ENCODE measurements at places on chromosomes 4 and X.

GRCh38 chr4:80911458-80911857 is 119.0 kb upstream of the BMP3 start:
- no peaks in the 10 kb centered on the region for H3K4me1 ChIP-seq
- H3K4me3 ChIP-seq = no peak overlapping the region
- H3K36me3 ChIP-seq = no peaks in the 10 kb centered on the region
- H3K27me3 ChIP-seq = no peaks in the 10 kb centered on the region
- no peak for DNase-seq

GRCh38 chrX:9535101-9535500 is 70.2 kb downstream of the TBL1X start:
- no peaks in the 10 kb centered on the region for H3K27me3 ChIP-seq
- H3K4me1 ChIP-seq = peaks cover 8% of the 10 kb centered on the region
- H3K4me3 ChIP-seq = no peak overlapping the region
- H3K27ac ChIP-seq = no peak overlapping the region
- no peaks in the 10 kb centered on the region for H3K36me3 ChIP-seq

DNA sequence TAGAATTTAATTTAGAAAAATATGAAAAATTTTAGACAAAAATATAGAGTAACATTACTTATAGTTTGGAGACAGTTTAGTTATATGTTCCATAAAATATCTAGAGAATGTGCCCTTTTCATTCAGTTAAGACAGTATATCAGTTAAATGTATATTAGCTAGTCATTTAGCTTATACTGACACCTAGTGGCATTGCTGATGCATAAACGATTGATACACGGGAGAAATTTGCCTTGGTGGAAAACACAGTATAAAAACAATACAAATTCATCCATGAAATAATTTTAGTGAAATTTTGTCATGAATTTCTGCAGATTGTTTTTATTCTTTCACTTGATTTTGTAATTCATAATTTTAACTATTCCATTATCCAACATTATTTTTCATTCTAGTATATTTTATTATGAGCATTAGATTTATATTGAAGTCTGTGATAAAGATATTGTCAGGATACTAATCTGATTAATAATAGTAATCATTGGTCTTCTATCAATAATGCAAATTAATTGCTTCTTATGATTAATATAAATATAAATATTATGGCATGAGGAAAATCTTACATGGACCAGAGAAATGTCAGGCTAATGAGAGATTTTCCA is 219.0 kb downstream of the TLL1 start:
- peak; percentile 37 for DNase-seq
- no peaks in the 10 kb centered on the region for H3K27me3 ChIP-seq
- H3K4me1 ChIP-seq = no peaks in the 10 kb centered on the region

GRCh38 chrX:107537815-107538214 is 88.4 kb downstream of the FRMPD3 start:
- no peaks in the 10 kb centered on the region for H3K27me3 ChIP-seq
- H3K4me3 ChIP-seq = no peak overlapping the region
- H3K36me3 ChIP-seq = no peaks in the 10 kb centered on the region
- H3K27ac ChIP-seq = no peak overlapping the region

DNA sequence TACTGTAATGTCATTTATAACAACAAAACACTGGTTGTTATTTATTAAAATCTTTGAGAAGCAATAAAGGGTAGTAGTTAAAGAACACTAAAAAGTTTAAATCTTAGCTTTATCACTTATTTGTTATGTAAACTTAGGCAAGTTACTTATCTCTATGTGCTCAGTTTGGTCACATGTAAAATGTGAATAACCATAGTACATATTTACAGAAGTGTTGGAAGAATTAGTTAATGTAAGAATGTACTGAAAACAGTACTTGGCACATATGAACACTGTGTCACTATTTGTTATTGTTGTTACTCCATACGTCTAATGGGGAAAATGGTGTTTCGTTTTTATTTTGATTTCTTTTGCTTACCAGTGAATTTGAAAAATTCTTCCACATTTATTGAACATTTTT is 9.1 kb downstream of the NEK1 start:
- no peak for DNase-seq
- peaks cover 18% of the 10 kb centered on the region for H3K36me3 ChIP-seq

DNA sequence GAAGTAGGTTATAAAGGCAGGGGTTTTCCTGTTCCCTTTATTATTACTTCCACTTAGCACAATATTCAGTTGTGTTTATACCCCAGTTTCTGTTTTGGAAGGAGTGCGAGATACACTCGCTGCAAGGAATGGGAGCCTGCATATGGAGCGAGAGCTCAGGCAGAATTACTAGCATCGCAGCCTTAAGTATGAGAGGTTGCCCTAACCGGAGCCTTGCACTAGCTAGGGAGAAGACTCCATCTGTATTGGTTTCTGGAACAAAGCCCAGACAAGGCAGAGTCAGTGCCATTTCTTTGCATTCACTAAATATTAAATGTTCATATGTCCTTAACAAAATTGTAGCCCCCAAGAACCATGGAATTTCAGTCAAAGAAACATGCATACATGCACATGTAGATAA is 6.2 kb upstream of the DCTD start:
- no peak overlapping the region for H3K4me3 ChIP-seq
- H3K4me1 ChIP-seq = peaks cover 16% of the 10 kb centered on the region
- no peaks in the 10 kb centered on the region for H3K36me3 ChIP-seq
- no peak overlapping the region for H3K27ac ChIP-seq
- peaks cover 7% of the 10 kb centered on the region for H3K27me3 ChIP-seq

- no peaks in the 10 kb centered on the region for H3K36me3 ChIP-seq
- no peak for DNase-seq
- H3K4me3 ChIP-seq = no peak overlapping the region
Measured at GRCh38 chr4:181646864-181647263, 596.3 kb upstream of the TENM3 start.

All from CD4-positive, CD25-positive, alpha-beta regulatory T cell (primary cell).